ENCODE measurements at places on chromosomes 7 and 10.

GRCh38 chr7:85341973-85342372 is 155.1 kb upstream of the SEMA3D start:
- peak; percentile 35 for DNase-seq

DNA sequence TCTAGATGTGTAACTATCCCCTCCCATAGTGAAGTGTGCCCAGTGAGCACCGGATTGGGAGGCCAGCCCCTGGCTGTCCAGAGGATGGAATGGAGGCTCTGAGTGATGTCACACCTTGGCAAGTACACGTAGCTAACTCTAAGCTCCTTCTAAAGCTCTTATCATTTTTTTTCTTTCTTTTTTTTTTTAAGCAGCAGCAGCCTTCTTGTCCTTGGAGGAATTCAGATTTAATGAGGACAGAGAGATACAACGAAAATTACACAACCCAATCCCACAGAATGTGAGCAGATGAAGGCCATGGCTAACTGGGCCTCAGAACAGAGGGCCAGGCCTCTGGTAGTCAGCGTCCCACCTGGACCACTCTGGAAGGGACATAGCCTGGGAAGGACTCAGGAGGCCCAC is 11.3 kb downstream of the TNS3 start:
- no peak for DNase-seq

DNA sequence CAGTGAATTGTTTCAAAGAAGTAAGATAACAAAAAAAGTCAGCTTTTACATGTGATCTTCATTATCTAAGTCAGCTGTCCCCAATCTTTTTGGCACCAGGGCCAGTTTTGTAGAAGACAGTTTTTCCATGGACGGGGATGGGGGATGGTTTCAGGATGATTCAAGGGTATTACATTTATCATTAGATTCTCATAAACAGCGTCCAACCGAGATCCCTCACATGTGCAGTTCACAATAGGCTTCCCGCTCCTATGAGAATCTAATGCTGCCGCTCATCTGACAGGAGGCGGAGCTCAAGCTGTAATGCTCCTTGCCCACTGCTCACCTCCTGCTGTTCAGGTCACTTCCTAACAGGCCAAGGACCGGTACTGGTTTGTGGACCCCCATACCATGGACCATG is 607.5 kb downstream of the SUGCT start:
- no peak for DNase-seq

GRCh38 chr7:99562832-99563231 is 4.4 kb downstream of the ZNF655 start:
- DNase-seq = peak; percentile 74

DNA sequence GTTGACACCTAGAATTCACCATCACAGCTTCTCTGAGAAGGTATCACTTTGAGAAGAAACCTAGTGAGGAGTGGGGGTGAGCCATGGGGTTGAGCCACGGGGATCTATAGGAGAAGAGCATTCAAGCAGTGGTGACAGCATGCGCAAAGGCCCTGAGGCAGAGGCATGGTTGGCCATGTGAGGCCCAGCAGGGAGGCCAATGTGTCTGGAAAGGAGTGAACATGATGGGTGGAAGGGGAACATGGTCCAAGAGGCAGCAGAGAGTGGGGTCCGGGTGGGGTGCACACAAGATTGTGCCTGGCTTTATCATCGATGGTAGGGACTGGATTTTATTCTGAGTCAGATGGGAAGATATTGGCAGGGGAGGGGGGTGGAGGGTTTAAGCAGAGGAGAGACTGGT is 36.0 kb upstream of the LEP start:
- DNase-seq = no peak

GRCh38 chr7:116528008-116528789 is 3.4 kb downstream of the CAV1 start:
- DNase-seq = peak; percentile 67

- no peak for DNase-seq
These were observed 12.7 kb downstream of the ZMIZ1 start for GRCh38 chr10:79081353-79082034.

DNA sequence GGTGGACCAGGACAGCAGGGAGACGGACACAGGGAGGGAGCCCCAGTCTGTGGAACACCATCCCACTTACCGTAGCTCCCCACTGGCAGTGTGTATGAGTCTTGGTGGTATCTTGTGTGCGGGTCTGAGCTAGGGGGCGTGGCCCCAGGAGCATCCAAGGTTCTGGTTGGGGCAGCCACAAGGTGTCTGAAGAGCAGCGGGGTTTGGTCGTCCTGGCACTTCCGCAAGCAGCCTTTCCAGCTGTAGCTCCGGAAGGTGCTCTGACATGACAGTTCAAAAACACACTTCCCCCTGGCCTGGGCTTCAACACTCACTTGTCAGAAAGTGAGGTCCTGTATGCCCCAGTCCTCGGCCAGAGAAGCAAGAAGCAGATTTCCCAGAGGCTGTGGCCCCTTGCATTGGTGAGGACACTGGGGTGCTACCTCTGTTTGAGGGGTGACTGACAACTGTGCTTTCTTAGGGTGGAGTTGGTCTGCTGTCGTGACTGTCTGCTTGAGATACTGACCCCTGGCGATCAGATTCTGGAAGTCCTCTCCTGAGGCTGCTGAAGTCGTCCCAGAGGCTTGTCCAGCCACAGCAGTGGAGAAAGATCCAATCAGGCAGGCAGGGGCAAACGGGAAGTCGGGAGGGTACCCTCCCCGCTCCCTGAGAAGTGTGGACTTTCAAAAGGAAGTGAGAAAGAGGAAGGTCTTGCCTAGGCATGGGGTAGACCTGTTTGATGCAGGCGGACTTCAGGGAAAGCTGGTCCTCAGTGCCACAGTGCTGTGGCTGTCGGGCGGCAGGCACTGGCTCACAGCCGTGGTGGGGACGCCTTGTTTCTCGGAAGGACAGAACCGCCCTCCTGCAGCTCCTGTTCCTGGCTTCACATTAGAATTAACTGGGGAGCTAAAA is 51.4 kb upstream of the PFKFB3 start:
- DNase-seq = no peak

DNA sequence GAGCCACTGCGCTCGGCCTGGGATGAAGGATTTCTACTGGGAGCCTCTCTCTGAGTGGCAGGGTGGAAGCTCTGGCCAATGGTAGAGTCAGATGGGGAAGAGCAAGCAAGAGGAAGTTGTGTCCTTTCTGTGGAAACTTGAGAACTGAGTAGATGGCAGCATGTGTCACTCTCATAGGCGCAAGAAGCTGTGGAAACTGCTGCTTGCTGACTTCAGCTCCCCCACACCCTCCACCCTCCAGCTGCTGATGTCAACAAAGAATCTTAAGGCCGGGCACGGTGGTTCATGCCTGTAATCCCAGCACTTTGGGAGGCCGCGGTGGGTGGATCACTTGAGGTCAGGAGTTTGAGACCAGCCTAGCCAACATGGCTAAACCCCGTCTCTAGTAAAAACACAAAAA is 39.8 kb upstream of the SRGN start:
- no peak for DNase-seq

- no peak for DNase-seq
These were observed 107.6 kb downstream of the PRKAG2 start for GRCh38 chr7:151769188-151769821.

- DNase-seq = no peak
These were observed 892.0 kb upstream of the CELF2 start for GRCh38 chr10:10125676-10126075.

DNA sequence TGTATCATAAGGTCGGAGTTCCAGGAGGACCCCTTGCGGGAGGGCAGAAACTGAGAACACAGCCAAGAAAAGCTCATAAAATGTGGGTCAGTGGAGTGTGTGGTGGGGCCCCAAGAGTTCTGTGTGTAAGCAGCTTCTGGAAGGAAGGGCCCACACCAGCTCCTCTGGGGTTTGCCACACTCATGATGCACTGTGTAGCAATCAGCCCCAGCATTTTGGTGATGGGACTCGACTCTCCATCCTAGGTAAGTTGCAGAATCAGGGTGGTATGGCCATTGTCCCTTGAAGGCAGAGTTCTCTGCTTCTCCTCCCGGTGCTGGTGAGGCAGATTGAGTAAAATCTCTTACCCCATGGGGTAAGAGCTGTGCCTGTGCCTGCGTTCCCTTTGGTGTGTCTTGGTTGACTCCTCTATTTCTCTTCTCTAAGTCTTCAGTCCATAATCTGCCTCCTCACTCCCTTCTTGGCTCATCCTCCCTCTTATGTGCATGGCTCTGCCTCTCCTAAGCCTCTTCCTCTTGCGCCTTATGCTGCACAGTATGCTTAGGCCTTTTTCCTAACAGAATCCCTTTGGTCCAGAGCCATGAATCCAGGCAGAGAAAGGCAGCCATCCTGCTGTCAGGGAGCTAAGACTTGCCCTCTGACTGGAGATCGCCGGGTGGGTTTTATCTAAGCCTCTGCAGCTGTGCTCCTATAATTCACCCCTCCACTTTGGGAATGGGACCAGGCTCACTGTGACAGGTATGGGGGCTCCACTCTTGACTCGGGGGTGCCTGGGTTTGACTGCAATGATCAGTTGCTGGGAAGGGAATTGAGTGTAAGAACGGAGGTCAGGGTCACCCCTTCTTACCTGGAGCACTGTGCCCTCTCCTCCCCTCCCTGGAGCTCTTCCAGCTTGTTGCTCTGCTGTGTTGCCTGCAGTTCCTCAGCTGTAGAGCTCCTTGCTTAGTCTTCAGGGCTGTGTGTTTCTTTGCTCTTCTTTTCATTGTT is 17.8 kb downstream of the PRSS2 start:
- no peak for DNase-seq

DNA sequence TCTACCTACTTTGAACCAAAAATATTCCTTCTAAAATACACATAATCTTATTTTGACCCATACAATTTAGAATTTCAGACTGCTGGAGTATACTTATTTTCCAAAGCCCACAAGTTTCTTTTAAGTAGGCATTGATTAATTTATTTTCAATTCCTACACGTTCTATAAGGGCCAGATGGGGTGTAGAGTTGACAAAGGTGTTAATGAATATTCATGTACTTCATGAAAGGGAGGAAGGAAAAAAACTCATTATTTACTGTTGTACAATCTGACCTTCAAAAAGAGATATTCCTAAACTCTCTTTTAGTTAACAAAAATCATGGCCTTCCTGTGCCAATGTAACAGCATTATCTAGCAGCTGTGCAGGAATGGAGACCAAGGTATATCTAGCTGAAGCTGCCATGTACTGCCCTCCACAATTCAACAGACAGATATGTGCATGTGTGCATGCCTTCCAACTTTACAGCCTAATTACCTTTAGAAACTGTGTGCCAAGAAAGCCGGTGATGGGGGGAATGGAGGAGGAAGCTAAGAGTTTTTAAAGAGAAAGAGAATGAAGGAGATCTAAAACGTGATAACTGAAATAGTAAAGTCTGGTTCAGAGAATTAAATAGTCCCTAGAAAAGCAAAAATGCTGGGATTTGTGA is 108.9 kb downstream of the UPF2 start:
- DNase-seq = no peak

DNA sequence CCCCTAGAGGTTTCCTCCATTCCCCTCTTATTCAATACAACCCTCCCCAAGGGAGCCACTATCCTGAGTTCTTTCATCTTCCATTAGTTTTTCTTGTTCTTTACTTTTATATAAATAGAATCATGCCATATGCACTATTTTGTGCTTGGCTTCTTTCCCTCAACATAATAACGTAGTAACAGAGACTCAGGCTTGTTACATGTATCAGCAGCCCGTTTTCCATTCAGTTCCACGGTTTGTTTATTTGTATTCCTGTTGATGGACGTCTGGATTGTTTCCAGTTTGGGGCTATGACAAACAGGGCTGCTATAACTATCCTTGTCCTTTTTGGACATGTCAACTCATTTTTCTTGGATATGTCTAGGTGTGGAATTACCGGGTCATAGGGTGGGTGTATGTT is 264.4 kb upstream of the MKI67 start:
- no peak for DNase-seq

- DNase-seq = no peak
These were observed 217.1 kb downstream of the GFRA1 start for GRCh38 chr10:116055917-116056252.

DNA sequence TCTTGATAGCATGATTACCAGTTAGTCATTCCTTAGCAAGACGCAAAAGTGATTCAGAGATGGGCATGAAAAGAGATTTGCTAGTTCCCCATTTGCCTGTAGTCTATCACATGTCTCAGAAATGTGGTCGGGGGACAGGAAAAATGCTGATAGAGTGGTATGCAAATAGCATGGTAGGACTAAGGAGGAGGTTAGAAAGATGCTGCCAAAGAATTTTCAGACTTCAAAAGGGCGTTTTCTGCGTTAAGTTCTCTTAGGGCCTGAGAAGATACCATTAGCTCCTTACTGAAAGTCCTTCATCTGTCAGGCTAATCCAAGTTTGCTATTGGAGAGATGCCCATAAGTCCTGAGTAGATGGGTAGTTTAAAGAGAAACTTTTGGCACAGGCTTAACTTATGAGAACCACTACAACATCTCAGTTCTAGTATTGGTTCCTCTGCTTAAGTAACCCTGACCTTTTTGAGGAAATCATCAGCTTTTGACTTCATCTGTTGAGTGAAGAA is 2.7 kb downstream of the CALD1 start:
- DNase-seq = no peak

DNA sequence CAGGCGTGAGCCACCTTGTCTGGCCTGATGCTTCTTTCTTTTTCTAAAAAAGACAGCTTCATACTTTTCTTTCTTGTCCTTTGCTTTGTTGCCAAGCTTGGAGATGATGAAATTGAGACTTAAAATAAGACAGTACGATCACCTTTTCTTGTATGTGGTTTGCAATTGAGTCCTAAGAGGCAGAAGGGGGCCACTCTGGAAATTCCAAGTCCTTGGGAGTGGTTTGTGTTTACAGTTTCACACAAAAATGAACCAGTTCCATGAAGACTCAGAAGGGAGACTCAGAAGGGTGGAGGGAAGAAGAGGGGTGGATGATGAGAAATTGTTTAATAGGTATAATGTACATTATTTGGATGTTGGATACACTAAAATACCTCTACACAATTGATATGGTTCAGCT is 70.7 kb upstream of the TNS3 start:
- no peak for DNase-seq

Measured in A673 (cell line).